ENCODE measurements at places on chromosomes 6 and 20.

DNA sequence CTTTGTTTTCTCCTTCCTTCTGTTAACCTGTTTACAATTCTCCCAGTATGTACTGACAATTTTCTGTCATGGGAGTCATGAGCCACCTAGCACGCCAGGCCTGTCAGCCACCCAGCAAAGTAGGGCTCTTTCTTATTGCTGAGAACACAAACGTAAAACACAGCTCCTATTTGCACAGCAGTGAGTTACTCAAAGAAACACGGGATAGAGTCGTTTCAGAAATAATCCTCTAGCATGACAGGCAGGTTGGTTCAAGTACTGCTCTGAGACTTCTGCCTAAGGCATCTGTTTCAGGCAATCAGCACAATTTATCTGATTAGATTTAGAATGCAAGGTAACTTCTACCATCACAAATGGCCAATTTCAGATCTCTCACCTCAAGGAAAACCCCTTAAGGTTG lies 88.8 kb downstream of the CD24 start:
- peak; percentile 27 for DNase-seq

GRCh38 chr6:56581296-56581925 lies 61.3 kb downstream of the DST start:
- DNase-seq: no peak

GRCh38 chr6:54076159-54076789 lies 35.0 kb upstream of the MLIP start:
- no peak for DNase-seq

DNA sequence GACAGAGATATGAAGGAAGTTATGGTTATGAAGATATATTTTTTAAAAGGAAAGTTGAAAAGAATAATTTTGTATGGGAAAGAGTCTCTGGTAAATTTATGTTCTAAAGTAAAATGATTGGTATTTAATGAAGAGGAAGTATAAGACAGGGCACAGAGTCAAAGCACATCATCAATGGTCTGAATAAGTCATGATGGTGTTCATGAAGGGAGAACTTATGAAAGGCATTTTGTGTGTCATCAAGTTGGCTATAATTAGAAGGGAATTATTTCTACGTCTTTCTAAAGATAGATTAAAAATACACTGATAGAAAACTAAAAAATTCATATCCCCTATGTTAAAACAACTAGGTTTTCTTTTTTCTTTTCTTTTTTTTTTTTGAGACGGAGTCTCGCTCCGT lies 21.4 kb upstream of the SNAI1 start:
- no peak for DNase-seq

DNA sequence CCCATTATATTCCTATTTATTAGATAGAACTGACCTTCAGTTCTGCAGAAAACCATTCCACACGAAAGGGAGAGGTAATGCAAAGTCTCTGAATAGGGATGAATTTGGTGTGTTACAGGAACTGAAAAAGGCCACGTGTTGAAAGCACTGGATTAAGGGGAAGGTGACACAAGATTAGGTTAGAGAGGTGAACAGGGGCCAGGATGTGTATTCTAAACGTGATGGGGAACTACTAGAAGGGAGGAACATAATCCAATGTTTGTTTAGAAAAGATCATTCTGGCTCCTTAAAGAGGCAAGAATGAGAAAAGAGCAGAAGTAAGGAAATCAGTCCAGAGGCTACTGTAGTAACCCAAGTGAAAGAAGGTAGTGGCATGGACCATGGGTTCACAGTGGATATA lies 6.3 kb upstream of the ZKSCAN8 start:
- no peak for DNase-seq

- DNase-seq: peak; percentile 19
Measured at GRCh38 chr6:27684264-27685211, 211.6 kb upstream of the ZNF184 start.

GRCh38 chr20:53943522-53944291 lies 126.7 kb downstream of the BCAS1 start:
- no peak for DNase-seq

- DNase-seq: peak; percentile 59
Measured at GRCh38 chr6:75204217-75204958, 1.5 kb downstream of the COL12A1 start.

GRCh38 chr6:159892053-159892452 lies 1.3 kb downstream of the MAS1 start:
- no peak for DNase-seq

- no peak for DNase-seq
Measured at GRCh38 chr6:26187981-26188635, 100.9 kb downstream of the HFE start.

DNA sequence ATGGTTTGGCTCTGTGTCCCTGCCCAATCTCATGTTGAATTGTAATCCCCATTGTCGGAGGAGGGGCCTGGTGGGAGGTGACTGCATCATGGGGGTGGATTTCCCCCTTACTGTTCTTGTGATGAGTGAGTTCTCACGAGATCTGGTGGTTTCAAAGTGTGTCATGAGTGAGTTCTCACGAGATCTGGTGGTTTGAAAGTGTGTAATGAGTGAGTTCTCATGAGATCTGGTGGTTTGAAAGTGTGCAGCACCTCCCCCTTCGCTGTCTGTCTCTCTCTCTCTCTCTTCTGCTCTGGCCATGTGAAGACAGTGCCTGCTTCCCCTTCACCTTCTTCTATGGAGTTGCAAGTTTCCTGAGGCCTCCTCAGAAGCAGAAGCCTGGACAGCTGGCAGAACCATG lies 87.6 kb downstream of the MYLK4 start:
- DNase-seq: no peak

GRCh38 chr20:22795433-22795832 lies 211.1 kb upstream of the FOXA2 start:
- DNase-seq: no peak

- no peak for DNase-seq
Measured at GRCh38 chr20:16393836-16394235, 179.4 kb downstream of the KIF16B start.

- no peak for DNase-seq
Measured at GRCh38 chr6:136181512-136181833, 68.6 kb downstream of the MTFR2 start.

GRCh38 chr20:36823121-36823520 lies 49.6 kb upstream of the DSN1 start:
- peak; percentile 38 for DNase-seq

GRCh38 chr6:45377554-45378333 lies at the start of gene SUPT3H:
Gene SUPT3H, minus strand, starts transcription at chr6:45377934.
- peak; percentile 28 for DNase-seq

GRCh38 chr20:32541323-32542258 lies 43.5 kb downstream of the NOL4L start:
- no peak for DNase-seq

- DNase-seq: no peak
Measured at GRCh38 chr6:36735110-36736071, 37.8 kb downstream of the RAB44 start.

GRCh38 chr20:40896814-40897700 lies 131.6 kb upstream of the TOP1 start:
- no peak for DNase-seq

DNA sequence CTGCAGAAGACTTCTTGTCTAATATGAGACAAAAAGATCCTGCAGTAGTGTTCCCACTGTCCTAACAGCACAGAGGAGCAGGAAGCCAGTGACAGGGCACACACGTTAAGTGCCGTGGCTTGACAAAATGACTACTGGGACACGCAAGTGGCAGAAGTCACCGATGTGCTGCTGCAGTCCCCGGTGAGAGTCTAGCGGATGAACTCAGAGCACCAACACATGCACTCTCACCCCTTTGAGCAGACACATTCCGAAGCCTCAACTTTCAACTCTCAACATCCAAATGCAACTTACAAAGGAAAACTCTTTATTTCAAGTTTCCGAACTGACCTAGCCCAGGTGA lies 898 bp downstream of the LAMA4 start:
- DNase-seq: no peak

- DNase-seq: no peak
Measured at GRCh38 chr6:32815996-32816395, 806 bp downstream of the HLA-DOB start.

DNA sequence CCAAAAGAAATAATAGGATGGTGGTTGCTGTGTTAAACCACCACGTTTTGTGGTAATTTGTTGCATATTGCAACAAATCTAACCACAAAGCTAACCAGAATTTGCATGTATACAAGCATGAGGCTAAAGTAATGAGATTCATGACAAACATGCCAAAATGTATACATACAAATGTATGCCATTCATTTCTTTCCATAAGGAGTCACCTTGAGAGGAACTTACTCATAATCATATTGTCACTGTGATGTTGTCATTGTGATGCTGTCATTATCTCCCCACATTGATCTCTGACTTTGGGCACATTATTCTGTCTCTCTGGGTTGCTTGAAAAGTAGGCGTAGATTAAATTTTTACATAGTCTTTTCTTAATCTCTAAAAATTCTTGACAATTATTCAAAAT lies 886.8 kb upstream of the FLRT3 start:
- DNase-seq: no peak

DNA sequence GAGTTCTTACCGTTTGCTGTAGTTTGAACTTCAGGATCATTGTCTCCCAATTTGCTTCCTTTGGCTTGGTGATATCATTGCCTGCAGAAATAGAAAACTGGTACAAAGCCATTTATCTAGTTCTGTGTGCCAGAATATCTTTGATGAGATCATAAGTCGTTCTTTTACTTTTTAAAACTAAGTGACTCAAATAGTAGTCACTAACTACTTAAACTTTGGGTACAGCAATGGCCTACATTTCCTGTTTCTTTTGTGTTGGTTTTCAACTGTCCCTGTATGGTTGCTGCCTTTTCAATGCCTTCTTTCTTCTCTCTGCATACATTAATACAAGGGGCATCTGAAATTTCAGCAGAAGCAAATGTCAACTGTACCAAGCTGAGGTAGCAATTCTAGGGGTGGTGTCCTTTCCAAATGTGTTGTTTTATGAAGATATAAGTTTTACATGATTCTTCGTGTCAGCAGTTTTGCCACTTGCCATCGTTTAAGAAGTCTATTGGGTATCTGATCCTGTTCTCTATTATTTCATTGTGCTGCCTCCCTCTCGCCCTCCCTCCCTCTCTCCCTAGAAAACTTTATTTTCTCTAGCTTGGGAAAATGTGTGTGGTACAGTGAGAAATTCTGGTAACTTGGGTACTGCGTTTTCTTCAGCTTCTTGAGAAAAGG lies 238.5 kb downstream of the FARS2 start:
- DNase-seq: no peak

DNA sequence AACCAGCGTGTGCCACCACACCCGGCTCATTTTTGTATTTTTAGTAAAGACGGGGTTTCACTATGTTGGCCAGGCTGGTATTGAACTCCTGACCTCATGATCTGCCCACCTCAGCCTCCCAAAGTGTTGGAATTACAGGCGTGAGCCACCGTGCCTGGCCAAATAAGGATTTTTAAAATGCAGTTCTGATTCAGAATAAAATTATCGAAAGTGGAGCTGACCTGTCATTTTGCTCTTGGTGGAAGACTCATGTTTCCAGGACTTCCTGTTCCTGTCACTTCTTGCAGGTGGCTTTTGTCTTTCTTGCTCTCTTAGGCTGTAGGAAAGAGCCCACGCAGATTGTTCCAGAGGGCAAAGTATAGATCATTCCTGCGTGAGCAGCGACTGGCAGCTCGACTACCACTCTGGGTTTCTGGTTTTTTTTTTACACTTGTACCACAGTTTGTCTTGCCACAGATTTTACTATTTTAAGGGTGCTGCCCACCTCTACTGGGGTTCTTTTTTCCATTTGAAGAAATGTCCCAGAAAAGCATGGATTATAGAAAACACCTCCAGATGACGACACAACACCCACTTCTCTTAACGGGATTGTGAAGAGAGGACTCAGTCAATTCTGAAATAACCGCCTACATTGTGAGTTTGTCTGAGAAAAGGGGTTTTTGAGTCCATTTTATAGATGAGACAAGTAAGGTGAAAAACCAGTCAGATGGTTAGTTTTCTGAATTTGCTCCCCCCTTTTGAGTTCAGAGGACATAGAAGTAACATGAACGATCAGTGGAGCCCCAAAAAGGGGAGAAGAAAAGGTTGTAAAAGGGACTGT lies 7.5 kb downstream of the JARID2 start:
- no peak for DNase-seq

All from NCI-H1092 treated with DMSO at 0.1 percent for 48 hours (cell line).